HepG2 (cell line): ENCODE measurements at places on chromosomes 4 and X.

- no peak for DNase-seq
Observed at GRCh38 chrX:70421618-70422017, 1.5 kb upstream of the GDPD2 start.

DNA sequence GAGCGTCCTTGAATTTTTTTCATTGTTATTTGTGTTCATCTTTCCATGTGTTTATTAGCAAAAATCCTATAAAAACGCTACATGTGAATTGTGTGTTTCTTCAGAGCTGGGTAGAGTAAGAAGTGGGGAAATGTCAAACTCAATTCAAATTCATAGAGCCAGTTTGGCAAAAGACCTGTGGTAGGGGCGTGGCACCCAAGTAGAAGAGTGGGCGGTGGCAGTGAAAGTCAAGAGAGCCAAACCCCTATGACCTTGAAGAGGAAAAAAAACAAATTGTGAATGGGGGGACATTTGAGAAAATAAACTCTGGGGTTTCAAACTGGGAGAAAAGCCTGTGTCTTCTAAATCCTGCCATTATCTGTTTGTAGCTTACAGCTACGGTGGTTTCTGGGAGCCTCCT is 4.4 kb upstream of the FOXO4 start:
- DNase-seq = no peak

DNA sequence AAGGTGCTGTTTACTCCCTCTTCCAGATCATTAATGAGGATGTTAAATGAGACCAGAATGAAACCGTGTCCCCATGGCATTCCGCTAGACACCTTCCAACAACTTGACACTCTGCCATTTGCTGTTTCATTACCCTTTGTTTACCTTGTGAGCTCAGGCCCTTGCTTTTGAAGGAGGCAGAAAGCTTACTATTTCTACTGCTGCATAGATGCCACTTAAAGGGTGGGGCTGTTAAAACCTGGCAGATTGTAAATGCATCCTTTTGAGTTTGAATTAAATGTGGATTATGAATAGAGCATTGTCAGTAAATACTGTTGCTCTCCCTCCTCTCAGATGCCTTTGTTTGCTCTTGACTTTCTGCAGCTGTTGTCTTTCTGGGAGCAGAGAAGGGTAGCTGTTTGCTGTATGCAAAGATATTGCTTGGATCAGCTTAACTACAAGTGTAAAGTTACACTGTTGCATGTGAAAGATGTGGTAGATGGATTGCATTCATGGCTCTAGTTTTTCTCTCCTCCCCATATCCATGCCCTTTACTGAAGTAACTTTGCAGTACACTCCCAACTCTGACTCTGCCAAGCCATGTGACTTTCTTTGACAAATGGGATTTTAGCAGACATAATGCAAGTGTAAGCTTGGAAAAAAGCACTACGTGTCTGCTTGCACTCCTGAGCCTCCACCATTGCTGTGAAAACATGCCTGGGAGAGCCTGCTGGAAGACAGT is 75.0 kb upstream of the DHX15 start:
- DNase-seq = no peak

DNA sequence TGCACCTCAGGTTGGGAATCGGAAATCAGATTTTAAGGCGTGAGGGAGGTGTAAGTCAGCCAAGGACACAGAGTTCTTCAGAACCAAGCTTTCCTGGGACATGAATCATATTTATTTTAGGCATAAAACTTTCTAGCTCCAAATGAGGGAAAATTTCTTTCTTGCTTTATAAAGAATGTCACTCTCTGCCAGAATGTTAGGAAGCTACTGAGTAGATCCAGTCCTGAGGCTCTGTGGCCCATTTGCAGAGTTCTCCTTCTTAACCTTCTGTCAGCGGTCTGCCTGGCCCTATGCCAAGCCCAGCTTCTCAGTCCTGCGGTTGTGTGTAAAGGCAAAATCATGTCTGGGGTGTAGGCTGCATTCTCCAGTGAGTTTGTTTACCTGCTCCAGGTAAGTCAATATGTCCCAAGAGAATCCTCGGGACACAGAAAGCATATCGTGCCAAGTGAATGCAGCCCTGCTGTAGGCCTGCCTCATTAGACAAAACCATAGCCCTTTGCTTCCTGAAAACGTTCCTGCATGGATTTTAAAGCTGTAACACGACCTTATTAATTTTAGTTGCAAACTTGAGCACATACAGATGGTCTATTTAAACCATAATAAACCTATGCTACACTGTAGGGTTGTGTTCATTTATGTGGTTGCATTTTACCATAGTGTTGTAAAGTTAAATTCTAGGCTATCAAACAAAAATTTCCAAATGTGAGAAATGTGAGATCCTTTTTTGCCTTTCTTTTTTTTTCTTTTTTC is 29.2 kb upstream of the CCNI start:
- DNase-seq = no peak
